ENCODE measurements at places on chromosomes 3 and 15. TPM values are rescaled to one million over a fixed set of nuclear protein-coding genes. Genes with fewer than 3 reads are reported as not detected.

DNA sequence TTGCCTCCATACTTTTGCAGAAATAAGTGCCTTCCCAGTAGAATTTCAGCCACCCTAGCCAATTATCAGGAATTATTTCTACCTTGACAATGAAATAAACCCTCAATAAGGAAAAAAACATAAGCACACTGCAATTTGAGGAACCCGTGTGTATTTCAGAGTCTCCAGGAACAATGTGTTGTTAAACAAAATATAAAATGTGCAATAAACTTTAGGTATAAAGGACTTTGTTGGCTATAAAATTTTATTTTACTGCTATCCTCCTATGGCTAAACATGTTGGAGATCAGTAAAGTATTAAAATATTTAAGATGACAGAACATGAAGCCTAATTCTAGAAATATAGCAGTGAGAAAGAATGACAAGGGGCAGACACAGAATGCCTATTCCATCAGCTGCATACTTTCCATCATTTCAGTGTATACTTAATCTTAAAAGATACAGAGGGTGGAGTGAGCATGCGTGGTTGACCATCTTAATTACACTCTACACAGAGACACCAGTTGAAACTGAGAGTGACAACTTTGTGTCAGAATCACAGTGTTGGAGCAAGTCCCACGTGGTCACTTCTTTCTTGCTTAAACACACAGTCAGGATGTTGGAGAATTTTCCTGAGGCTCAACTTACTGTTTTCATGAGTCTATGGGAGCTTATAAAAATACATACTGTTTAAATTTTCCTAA, 79.0 kb upstream of the SUCLG2 start:
- H3K27ac ChIP-seq: no peak overlapping the region
- no peaks in the 10 kb centered on the region for H3K27me3 ChIP-seq
- H3K36me3 ChIP-seq: no peaks in the 10 kb centered on the region
- H3K4me3 ChIP-seq: no peak overlapping the region
- no peaks in the 10 kb centered on the region for H3K4me1 ChIP-seq
- DNase-seq: no peak

DNA sequence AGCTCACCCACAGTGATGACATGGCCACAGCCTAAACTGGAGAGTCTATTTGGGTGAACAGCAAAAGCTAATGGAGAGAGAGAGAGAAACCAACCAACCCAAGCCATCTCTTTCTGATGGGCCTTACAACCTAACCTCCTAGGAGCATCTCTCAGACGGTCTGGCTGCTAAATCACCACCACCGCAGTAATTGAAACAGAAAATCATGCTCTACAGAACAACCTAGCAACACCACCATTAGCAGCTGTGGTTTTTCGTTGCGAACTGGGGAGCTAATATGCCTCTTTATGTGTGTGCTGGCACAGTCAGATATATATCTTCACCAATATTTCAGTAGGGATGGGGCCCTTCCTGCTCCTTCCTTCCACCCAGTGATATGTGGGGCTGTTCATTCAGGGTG, 166.9 kb upstream of the PROK2 start:
- no peak for DNase-seq
- no peak overlapping the region for H3K4me3 ChIP-seq
- H3K27me3 ChIP-seq: no peaks in the 10 kb centered on the region
- no peaks in the 10 kb centered on the region for H3K4me1 ChIP-seq

GRCh38 chr3:170808041-170808440, 62.0 kb downstream of the RPL22L1 start:
- no peak overlapping the region for H3K4me3 ChIP-seq
- H3K27me3 ChIP-seq: no peaks in the 10 kb centered on the region
- H3K36me3 ChIP-seq: no peaks in the 10 kb centered on the region
- no peaks in the 10 kb centered on the region for H3K4me1 ChIP-seq
- no peak for DNase-seq

DNA sequence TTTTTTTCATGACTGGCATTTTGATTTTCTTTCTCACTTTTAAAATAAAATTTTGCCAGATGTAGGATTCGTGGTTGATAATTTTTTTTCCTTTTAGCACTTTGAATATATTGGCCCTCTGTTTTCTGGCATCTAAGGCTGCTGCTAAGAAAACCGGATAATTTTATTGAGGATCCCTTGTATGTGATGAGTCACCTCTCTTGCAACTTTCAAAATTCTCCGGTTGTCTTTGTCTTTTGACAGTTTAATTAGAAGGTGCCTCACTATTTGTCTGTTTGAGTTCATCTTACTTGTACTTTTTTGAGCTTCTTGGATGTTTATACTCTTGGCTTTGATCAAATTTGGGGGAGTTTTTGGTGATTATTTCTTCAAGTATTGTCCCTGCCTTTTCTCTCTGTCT, 349.7 kb downstream of the LPP start:
- peak overlapping the region; percentile 13 for H3K27ac ChIP-seq
- DNase-seq: no peak
- no peaks in the 10 kb centered on the region for H3K36me3 ChIP-seq
- no peak overlapping the region for H3K4me3 ChIP-seq
- H3K27me3 ChIP-seq: no peaks in the 10 kb centered on the region

DNA sequence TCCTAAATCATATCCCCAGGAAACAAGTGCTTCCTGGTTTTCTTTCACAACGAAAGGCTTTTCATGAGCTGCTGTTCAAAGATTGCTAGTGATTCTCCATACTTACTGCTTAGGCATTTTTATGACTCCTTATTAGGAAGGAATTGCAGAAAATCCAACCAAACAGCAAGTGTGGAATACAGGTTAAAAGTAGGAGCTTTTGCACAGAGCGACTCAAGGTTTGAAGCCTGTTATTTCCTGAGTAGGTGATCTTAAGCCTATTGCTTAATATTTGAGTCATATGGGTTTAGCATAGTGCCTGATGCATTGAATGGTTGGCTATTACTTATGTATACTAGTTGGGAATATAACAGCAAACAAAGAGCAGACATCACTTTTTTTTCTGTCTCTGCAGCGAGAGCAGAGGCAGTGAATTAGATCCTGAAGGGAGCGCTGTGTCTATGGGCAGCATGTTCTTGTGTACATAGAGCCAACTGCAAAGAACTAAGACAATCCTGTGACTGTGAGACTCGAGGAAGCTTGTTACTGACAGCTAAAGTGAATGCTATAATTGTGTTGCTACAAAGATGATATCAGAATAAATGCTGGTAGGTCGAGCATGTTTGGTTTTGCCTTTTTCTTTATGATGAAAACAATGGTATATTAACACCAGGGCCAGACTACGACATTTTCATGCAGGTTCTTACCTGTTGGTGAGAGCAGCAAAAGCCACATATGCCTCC, 6.3 kb downstream of the TM4SF1 start:
- no peak overlapping the region for H3K4me3 ChIP-seq
- no peaks in the 10 kb centered on the region for H3K27me3 ChIP-seq
- DNase-seq: no peak
- H3K27ac ChIP-seq: peak overlapping the region; percentile 33
- H3K36me3 ChIP-seq: peaks cover 2% of the 10 kb centered on the region
- peaks cover 79% of the 10 kb centered on the region for H3K4me1 ChIP-seq

DNA sequence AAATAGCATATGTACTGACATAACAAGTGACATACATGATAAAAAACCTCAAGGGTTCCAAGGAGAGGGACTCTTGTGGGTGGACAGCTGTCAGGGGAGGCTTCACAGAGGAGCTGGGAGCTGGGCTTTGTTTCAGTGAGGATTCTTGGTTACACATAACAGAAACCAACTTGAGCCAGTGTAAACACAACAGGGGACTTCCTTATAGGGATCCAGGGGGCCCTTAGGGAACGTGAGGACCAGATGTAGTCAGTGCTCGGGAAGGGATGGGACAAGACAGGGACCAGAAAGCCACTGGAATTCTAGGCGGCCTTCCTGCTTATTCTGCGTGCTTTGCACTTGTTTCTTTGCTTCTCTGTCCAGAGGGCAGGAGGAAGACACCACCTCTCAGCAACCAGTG, 34.9 kb downstream of the SNAPC5 start:
- no peak overlapping the region for H3K4me3 ChIP-seq
- H3K27me3 ChIP-seq: no peaks in the 10 kb centered on the region
- no peak for DNase-seq
- no peaks in the 10 kb centered on the region for H3K36me3 ChIP-seq

GRCh38 chr3:78825858-78826215, 942.0 kb downstream of the ROBO1 start:
- no peaks in the 10 kb centered on the region for H3K27me3 ChIP-seq
- H3K4me3 ChIP-seq: no peak overlapping the region
- peaks cover 4% of the 10 kb centered on the region for H3K4me1 ChIP-seq
- H3K27ac ChIP-seq: no peak overlapping the region
- no peak for DNase-seq

DNA sequence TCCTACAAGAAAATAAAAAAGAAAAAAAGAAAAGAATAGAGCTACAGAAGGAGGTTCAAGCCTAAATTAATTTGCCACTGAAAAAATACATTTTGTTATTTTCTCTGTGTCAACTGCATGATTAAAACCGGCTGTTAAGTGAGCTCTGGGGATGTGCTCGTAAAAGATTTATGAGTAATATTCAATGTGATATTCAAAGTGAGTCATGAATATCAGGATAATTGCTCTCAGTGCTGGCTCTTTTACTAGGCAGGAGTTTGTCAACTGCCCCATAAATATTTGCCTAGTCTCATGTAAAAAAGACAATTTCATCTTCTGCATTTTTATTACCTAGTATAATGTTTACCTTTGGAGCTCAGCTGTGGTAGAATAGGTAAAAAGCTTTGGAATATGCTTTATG, 78.9 kb downstream of the CDIN1 start:
- no peaks in the 10 kb centered on the region for H3K4me1 ChIP-seq
- no peaks in the 10 kb centered on the region for H3K27me3 ChIP-seq
- H3K36me3 ChIP-seq: no peaks in the 10 kb centered on the region
- no peak overlapping the region for H3K4me3 ChIP-seq

GRCh38 chr3:172148241-172148640, 108.9 kb downstream of the FNDC3B start:
- DNase-seq: no peak
- no peaks in the 10 kb centered on the region for H3K36me3 ChIP-seq
- 0 out of 2 replicates have a peak, but pooled peaks cover 6% of the 10 kb centered on the region for H3K4me1 ChIP-seq
- H3K27ac ChIP-seq: no peak overlapping the region

DNA sequence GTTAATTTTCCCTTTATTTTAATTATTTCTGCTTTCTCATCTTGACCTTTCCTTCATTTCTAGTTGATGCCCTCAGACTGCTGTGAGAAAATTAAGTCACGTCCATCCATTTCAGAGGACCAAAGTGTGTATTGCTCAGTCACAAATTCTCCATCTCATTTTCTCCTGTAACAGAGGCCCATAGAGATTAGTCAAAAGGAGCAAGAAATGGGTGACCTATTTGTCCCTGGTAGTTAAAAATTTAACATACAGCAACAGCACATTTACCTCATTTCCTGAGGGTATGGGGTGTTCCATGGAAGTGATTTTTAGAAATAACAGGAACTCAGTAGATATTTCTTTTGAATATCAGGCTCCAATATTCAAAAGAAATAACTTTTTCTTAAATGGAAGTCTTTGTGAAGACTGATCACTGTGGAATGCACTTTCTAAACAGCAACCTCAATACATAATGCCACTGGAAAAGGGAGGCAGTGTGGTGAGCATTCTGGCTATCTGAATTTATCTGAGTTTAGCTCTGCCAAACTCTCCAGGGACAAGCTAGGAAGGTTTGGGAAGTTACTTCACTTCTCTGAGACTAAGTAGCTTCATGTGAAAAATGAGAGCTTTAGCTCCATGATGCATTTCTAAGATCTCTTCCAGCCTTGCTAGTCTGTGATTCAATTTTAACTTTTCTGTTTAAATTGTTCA, 808.2 kb downstream of the SQOR start:
- DNase-seq: no peak
- no peak overlapping the region for H3K27ac ChIP-seq
- no peaks in the 10 kb centered on the region for H3K36me3 ChIP-seq
- no peaks in the 10 kb centered on the region for H3K4me1 ChIP-seq
- no peak overlapping the region for H3K4me3 ChIP-seq
- no peaks in the 10 kb centered on the region for H3K27me3 ChIP-seq

DNA sequence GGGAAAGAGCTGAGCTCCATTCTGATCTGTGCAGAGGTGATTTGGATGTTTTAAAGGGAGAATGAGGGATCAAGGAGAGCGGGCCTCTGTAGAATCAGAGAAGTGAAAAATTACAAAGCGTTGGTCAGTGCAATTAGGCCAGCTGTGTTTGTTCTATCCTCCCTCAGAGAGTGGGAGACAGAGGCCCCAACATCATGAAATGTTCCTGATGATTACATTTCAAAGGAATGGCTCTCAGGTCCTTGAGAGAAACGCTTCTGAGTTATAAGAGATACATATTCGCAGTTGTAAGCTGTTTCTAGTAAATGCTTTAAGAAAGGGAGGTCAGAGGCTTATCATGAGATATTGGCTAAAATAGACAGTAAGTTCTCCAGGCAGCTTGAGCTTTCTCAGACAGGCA, 15.7 kb upstream of the CAND2 start:
- DNase-seq: no peak
- no peaks in the 10 kb centered on the region for H3K36me3 ChIP-seq
- H3K4me1 ChIP-seq: no peaks in the 10 kb centered on the region
- no peaks in the 10 kb centered on the region for H3K27me3 ChIP-seq

GRCh38 chr15:64247906-64248541, 85.2 kb upstream of the PPIB start:
- H3K36me3 ChIP-seq: no peaks in the 10 kb centered on the region
- DNase-seq: peak; percentile 65
- peak overlapping the region; percentile 90 for H3K27ac ChIP-seq
- H3K27me3 ChIP-seq: no peaks in the 10 kb centered on the region
- H3K4me3 ChIP-seq: no peak overlapping the region
- H3K4me1 ChIP-seq: peaks cover 39% of the 10 kb centered on the region

DNA sequence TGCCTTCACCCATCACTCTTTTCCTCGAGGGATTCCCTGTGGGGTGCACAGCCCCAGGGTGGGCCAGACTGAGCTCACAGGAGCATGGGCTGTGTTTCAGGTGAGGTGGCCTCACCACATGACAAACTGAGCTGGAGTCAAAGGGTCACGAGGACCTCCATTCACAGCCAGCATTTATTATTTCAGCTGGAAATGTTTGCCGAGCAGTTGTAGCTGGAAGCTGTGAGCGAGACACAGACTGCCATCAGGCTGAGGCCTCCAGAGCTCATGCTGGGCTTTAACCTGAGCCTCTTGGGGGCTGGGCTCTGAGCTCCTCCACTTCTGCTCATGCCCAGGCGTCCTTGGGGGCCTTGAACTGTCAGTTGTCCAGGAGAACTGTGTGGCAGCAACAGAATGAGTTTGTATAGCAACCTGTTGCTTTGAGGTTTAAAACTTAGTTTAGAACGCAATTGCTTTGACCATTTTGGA, 57.5 kb downstream of the FLNB start:
- H3K27me3 ChIP-seq: no peaks in the 10 kb centered on the region
- no peaks in the 10 kb centered on the region for H3K36me3 ChIP-seq
- H3K4me1 ChIP-seq: peaks cover 92% of the 10 kb centered on the region
- no peak overlapping the region for H3K4me3 ChIP-seq
- peak; percentile 32 for DNase-seq
- H3K27ac ChIP-seq: peak overlapping the region; percentile 79

ACTRT3 gene
- total RNA-seq: not detected

SLC35A5 gene
- total RNA-seq: 19.1 TPM

All from Caco-2 (cell line).